ENCODE measurements at places on chromosomes 4 and X.

GRCh38 chr4:19791422-19792123 is 460.1 kb upstream of the SLIT2 start:
- no peak for DNase-seq

- DNase-seq: no peak
Measured at GRCh38 chrX:141258080-141258479, 15.8 kb upstream of the SPANXC start.

GRCh38 chr4:180827232-180828009 is 1415.8 kb upstream of the TENM3 start:
- no peak for DNase-seq

GRCh38 chr4:24799544-24800324 is 4.4 kb downstream of the SOD3 start:
- no peak for DNase-seq

DNA sequence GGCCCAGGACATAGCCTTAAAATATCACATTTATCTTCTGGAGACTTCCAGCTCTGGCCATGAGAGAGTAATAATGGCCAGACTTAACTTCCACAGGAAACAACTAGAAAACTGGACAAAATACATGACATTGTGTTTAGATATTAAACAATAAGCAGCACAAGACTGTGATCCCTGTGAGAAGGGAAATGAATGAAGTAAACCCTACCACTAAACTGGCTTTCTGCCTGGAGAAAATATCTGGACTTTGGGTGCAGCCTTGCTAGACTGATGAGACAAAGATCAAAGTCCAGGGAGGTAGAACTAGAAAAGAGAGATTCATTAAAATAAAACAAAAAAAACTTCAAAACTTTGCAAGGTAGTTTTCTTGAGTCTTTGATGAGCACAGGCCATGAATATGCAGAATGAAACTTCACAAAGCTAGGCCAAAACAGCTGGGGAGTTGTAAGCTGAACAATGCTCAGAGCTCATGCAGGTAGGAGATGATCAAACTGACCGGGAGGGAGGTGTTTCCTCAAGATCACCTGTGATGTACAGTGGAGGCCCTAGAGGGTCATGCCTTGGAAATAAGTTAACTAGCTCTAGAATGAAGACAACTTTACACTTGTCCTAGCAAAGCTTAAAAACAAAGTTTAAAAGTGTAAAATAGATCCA is 147.0 kb upstream of the SH3RF1 start:
- no peak for DNase-seq

- DNase-seq: no peak
Measured at GRCh38 chr4:55938481-55938880, 10.3 kb upstream of the CEP135 start.

GRCh38 chr4:83569429-83569828 is 33.5 kb downstream of the GPAT3 start:
- DNase-seq: no peak

DNA sequence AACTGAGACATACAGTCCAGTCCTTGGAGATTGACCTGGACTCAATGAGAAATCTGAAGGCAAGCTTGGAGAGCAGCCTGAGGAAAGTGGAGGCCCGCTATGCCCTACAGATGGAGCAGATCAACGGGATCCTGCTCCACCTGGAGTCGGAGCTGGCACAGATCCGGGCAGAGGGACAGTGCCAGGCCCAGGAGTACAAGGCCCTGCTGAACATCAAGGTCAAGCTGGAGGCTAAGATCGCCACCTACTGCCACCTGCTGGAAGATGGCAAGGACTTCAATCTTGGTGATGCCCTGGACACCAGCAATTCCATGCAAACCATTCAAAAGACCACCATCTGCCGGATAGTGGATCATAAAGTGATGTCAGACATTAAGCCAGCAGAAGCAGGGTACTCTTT is 20.4 kb upstream of the FRMPD3 start:
- DNase-seq: no peak

DNA sequence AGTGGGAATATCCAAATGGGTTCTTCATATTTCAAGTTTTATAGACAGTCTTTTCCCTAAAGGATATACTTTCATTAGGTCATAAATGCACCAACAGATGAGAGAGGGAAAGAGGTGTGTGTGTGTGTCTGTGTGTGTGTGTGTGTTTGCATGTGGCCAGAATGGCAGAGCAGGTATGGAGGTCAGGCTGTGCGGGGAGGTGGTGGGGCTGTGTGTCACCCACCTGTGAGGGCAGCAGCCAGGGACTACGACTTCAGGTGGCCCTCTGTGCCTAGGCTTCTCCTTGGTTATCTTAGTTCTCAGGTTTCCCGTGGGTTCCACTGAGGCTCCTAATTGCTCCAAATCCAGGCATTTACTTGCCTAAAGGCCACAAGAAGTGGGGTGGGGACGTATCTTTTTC is 14.6 kb downstream of the HAND2 start:
- DNase-seq: no peak

GRCh38 chrX:86845101-86845500 is 672.5 kb upstream of the KLHL4 start:
- DNase-seq: no peak

GRCh38 chr4:142378179-142378578 is 467.9 kb downstream of the INPP4B start:
- DNase-seq: no peak
